ENCODE measurements at places on chromosomes 3 and 15.

GRCh38 chr15:81534124-81534523 is 160.1 kb upstream of the TMC3 start:
- DNase-seq: no peak

DNA sequence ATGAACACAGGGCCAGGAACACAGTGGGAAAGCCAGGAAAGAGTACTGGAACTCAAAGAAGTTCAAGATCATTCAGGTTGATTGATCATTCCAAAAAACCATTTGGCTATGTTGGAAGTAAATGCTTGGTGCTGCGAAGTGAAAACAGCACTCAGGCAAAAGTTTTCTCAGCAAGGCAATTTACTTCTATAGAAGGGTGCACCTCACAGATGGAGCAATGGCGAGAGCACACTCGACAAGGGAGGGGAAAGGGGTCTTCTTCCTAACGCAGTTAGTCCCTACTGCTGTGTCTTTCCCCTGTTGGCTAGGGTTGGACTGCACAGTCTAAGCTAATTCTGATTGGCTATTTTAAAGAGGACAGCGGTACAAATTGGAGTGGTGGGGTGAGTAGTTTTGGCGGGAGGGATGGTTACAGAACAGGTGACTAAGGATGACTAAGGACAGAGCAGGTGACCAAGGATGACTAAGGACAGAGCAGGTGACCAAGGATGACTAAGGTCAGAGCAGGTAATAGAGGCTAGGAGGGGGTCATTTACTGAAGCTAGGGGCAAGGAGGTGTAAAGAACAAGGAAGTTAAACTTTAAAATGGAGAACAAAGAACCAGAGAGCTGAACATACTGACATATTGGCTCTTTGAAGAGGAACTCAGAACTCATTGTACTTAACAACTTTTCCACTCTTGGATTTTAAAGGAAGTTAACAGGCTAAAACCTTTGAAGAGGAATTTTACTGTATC is 43.3 kb downstream of the HOMER2 start:
- no peak for DNase-seq

DNA sequence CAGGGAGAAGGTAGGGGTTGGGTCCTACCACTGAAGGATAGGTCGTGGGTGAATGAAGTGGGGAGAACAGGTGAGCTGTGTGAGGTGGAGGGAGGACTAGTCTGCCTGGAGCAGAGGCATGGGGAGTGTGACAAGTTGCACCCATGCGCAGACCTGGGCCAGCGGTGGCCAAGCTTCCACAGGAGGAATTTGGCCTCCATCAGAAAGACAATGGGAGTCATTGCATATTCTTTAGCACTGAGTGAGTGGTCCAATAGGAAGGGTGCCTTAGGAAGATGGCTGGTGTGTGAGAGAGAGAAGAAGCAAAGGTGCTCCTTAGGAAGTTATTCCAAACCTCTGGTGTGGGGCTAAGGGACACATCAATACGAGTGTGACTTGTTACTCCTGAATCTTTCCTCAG is 191.1 kb downstream of the KCNAB1 start:
- no peak for DNase-seq

GRCh38 chr3:10495003-10495402 is 10.4 kb downstream of the ATP2B2 start:
- no peak for DNase-seq

GRCh38 chr3:66270701-66271100 is 49.9 kb downstream of the SLC25A26 start:
- no peak for DNase-seq

- no peak for DNase-seq
Measured at GRCh38 chr3:50971487-50971924, 296.8 kb downstream of the DOCK3 start.

DNA sequence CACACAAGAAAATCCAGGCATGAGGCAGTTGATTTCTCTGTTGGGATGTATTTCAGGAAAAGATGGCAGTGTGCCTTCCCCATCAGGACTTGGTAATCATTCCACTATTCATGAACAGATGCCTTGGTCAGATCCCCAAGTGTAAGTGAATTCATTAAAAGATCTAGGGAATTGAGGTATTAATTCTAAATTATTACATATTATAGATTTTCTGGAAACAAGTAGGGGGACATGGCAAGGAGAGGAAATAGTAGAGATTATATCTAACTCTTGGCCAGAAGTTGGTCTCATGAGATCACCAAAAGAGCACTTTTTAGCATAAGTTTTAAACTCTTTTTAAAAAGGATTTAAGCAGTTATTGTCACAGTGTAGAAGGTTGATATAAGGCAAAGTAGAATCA is 74.4 kb upstream of the MDFIC2 start:
- no peak for DNase-seq

DNA sequence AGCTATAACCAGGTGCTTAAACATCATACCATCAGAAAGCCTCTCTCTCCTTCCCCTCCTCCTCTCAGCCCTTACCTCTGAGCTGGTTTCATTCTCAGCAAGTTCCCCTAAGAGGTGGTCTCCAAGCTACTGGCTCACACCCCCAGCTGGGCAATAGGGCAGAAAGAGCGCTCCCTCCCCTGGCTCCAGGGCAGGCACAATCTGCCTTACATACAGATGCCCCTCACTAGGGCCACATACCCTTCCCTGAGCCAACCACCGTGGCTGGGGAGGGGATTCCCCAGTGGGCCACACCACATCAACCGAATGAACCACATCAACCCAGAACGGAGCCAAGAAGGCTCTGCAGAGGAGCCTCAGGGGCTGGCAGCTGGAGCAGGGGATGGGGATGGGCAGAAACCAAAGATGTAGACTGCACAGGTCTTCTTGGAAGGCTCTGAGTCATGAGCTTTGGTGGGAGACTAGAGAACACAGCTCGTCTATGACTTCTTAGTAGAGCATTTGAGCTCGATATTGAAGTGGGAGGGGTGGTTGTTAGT is 4.6 kb upstream of the FBLN2 start:
- no peak for DNase-seq

- no peak for DNase-seq
Measured at GRCh38 chr3:172107403-172107802, 68.0 kb downstream of the FNDC3B start.

DNA sequence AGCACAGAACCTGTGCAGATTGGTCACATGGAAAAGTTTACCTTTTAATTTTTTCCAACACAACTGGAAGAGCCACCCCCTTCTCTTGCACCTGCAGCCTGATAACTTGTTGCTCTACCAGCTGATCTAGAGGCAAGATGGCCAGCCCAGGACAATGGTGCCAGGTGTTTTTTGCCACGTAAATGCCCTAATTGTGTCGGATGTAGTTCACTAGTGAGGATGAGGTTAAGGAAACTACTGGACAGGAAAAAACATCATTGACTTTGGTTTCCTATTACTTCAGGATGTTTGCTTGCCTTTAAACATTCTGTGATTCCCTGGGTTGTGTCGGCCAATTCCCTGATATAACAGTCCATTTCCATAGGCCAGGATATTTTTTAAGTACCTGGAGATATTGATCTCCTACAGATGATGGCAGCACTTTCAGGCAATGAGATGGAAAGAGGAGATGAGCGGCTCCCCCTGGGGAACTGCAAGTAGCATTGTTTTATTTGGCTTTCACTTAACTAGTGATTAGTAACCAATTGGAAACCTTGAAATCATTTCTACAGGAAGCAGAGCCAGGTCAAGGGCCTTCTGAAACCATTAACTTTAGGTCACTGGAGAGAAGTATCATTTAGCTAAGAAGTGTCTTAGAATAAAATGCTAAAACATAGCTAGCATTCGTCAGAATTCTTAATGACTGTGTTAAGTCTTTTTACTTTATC is 72.5 kb downstream of the OSBPL10 start:
- peak; percentile 77 for DNase-seq

GRCh38 chr3:16496408-16497222 is 16.9 kb downstream of the RFTN1 start:
- no peak for DNase-seq

DNA sequence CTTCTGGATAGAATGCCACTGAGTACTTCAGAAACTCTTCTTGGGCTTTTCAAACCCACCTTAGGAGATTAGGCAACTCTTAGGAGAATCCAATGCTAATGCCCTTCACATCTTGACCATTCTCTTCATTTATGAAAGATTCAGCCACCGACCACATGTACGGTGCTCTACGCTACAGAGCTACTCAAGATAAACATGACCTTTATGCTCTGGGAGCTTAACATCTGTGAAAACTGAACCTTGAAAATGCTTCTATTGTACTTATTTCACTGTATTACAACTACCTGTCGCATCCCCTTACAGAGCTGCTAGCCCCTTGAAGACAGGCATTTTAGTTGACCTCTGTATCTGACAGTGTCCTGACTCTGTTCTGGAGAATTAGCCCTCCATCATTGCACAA is 19.5 kb upstream of the ARRDC4 start:
- no peak for DNase-seq

GRCh38 chr15:101384276-101384675 is 89.2 kb upstream of the SNRPA1 start:
- no peak for DNase-seq

DNA sequence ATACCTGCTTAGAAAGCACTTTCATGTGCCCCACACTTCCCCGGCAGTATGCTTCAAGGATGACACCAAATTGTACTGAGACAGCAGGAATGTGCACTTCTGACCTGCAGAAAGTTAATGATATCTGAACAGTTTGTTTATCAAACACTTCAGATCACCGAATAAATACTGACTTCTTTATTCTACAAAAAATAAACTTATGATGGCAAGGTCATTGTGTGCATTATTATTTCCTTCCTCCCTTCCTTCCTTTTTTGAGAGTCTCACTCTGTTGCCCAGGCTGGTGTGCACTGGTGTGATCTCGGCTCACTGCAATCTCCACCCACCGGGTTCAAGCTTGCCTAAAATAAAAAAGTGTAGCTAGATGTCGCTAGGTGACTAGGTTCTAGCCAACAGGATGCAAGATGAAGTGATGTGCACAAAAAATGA is 80.3 kb downstream of the FAIM start:
- no peak for DNase-seq

GRCh38 chr3:101796077-101796680 is 17.2 kb downstream of the NXPE3 start:
- DNase-seq: no peak

DNA sequence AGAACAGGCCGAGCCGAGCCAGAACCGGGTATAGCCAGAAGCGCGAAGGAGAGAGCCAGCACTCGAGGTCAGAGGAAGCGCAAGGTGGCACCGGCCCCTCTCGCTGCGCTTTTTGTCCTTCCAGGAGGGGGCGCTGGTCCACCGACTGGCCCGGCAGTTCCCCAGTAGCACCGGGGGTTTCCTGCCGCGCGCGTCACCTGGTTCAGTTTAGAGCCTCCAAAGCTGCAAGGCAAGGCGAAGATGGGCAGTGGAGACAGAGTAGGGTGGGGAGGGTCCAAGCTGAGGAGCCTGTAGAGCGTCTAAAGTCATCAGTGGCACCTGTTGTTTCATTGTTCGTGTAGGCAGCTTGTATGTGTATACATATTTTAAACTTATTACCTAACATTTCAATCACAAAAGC is 7.6 kb upstream of the NR2E3 start:
- DNase-seq: no peak

GRCh38 chr3:90091549-90091948 is 984.1 kb downstream of the EPHA3 start:
- no peak for DNase-seq

DNA sequence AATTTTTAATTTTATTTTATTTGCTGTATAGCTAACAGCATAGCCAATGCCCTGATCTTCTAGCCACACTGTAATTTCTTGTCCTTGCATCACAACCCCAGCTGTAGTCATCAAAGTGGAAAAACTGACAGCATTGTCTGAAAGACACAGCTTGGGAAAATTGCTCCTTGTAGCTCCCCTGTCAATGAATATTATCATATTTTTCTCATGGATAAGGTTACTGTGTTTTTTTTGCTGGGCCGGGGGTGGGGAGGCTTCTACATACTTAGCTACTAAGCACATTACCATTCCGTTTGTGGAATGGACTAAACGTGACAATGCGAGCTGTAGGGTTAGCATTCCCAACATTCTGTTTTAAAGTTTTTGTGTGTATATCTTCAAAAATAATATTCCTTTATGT is 381.3 kb downstream of the TIGIT start:
- no peak for DNase-seq

DNA sequence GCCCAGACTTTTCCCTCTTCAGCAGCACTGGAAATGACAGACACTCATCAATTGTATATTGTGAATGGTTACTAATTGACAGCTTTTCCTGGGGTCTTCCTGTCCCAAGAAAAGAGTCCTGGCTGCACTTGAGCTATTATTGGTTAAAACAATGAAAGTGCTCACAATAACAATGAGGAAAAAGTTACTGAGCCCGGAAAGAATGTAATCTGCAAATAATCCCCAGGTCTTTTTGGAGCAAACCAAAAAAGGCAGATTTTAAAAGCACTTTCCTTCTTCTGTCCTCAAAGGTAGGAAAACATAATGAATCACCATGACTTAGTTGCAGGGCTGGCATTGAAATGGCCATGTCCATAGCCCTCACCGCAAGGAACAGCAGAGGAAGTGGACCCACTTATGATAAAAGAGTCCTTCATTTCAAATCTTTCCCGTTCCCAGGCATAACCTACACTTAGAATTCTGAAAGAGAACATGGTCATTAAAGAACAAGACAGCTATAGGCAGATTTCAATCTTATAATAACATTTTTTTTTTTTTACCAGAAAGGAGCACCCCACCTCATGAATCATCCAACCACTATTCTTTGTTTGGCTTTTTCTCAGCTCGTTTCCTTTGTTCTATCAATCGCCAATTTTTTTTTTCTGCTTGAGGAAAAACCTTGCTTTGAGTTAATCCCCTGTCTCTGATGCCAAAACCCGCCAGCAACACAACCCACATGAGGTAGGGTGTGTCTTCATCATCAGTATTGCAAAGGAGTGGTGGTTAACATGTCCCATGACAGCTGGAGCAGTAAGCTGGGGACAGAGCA is 35.5 kb upstream of the ATP1B3 start:
- no peak for DNase-seq

DNA sequence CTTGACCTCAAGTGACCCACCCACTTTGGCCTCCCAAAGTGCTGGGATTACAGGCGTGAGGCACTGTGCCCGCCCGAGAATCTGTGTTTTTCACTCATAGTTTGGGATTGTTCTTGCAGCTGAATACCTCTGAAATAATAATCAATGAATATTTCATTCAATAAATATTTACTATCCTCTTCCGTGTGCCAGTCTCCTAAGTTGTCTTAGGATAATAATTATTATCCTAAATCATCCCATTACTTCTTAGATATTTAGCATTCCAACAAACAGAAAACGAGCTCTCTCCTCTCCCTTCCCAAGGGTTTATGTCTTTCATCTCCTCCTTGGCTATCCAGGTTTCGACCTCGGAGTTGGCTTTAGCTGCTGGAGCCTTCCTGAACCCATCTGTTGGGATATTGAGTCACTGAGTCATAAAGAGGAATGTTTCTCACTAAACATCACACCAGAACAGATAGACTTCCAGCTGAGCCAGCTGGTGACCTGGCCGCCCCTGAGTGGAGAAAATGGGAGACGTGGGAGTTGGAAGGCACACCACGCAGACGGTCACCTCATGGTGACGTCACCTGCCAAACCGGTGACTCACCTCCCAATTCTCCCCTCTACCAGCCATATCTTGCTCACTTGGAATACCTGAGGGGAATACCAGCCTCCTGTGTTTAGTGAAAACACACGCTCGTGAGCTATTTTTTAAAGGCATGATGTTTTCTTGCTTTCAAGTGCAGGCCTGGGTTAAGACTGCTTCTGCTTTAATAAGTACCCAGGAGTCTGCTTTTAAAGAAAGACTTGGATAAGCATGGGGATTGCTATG is 43.9 kb downstream of the BHLHE40 start:
- peak; percentile 98 for DNase-seq

- DNase-seq: no peak
Measured at GRCh38 chr15:101173233-101174119, 78.4 kb downstream of the CHSY1 start.

- no peak for DNase-seq
Measured at GRCh38 chr15:43270676-43271306, 4.1 kb upstream of the TGM5 start.

All from epithelial cell of proximal tubule (primary cell).